ENCODE measurements at places on chromosomes 1 and 21.

- no peak for DNase-seq
Measured at GRCh38 chr1:151312826-151313225, 14.4 kb downstream of the PI4KB start.

- DNase-seq = no peak
Measured at GRCh38 chr1:210434223-210434622, 105.5 kb downstream of the HHAT start.

GRCh38 chr1:198656500-198656932 lies 17.7 kb downstream of the PTPRC start:
- DNase-seq = no peak

DNA sequence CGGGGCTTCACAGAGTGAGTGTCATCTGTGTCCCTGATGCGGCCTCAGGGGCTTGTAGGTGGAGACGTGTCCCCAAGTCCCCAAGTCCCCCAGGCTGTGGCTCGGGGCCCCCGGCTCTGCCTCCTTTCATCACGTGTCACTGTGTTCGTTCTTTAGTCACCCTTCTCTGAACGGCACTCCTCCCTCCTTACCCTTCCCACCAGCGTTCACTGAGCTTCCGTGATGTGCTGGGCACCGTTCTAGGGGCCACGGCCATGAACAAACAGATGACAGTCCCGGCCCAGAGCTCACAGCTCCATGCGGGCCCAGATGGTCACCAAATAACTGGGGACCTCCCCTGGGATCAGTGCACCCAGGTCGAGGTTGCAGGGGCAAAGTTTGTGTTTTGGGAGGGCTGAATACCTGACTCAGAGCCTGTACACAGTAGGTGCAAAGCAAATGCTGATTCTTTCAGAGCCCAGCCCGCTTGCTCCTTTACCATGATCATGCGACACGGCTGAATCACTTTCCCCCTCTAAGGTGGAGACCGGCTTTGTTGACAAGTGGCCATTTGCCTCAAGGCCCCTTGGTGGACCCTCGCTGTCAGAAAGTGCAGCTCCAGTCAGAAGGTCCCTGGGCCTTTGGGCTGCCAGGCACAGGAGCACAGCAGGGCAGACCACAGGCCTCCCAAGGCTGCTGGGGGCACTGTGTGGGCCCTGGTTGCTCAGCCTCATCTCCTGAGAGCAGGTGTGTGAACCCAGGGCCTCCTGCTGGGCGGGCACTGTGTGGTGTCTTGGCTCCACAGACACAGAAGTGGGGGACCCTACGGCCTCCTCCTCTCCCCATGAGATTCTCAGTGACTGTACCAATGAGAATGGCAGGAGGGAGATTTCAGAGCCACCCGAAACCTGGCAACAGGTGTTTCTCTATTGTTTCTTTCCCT lies 592.5 kb downstream of the PTPRU start:
- DNase-seq = no peak

DNA sequence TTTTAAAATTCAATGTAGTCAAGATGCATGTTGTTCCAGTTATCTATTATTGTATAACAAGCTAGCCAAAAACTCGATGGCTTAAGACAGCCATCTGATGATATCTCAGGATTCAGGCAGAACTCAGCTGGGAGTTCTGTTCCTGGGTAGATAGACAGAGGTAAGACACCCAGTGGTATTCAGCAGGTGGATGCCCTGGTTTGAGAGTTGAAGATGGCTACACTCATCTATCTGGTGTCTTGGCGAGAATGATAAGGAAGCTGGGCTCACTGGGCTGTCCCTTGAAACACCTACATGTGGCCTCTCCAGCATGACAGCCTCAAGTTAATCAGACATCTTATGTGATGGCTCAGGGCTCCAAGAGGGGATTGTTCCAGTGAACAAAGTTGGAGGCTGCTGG lies 3.3 kb upstream of the KCNK1 start:
- no peak for DNase-seq

DNA sequence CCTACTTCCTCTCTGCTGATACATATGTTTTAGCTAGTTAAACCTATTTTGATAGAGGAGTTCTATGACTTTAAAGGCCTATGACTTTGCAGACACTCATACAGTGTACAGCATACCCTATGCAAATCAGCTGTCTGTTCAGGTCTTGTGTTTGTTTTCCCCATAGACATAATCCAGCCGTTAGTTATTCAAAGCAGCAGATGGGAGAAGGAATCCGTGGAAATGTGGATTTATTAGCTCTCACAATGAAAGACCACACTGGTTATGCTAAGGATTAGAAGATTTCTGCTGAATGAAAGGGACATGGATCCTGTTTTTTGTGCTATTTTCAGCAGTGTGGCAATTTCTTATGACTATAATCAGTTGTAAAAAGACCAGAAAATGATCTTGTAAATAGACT lies 59.8 kb downstream of the MAST2 start:
- no peak for DNase-seq

GRCh38 chr1:20507248-20507563 lies 745 bp downstream of the MUL1 start:
- no peak for DNase-seq

GRCh38 chr1:172002725-172003345 lies 161.5 kb downstream of the DNM3 start:
- peak; percentile 3 for DNase-seq

GRCh38 chr1:180235077-180235501 lies 5.0 kb downstream of the LHX4 start:
- no peak for DNase-seq

- no peak for DNase-seq
Measured at GRCh38 chr1:243550276-243550675, 294.4 kb downstream of the SDCCAG8 start.

DNA sequence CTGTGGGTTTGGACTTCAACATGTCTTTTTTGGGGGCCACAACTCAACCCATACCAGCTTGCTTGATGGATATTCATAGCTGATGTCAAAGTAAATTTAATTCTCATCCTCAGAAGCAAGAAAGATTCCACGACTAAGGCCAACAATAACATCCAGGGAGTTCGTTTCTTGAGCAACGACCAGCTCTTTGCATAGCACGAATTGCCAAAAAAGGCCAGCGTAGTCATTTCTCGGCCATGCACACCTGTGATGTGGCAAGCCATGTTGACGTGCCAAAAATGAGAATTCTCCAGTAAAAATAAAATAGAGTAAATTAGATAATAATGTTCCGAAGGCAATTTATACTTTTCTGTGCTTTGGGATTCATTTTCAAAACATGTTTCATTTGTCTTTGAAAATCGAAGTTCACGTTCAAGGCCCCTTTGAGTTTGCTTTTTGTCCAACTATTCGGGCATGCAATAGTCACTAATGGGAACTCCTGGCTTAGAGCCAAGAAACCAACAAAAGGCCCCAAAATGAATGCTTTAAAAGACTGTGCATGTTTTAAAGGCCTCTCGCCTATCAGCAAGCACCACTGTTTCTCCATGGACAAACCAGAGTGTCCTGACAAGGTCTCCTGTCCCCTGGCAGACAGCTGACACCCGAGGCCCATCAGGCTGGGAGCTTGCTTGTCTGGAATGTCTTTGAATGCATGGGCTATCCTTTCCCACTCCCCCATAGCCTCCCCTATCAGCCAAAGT lies 14.4 kb upstream of the IGSF5 start:
- no peak for DNase-seq

GRCh38 chr1:39158327-39159086 lies 46.0 kb upstream of the MACF1 start:
- DNase-seq = peak; percentile 26

GRCh38 chr21:44517175-44517899 lies 22.7 kb downstream of the KRTAP10-1 start:
- DNase-seq = no peak

DNA sequence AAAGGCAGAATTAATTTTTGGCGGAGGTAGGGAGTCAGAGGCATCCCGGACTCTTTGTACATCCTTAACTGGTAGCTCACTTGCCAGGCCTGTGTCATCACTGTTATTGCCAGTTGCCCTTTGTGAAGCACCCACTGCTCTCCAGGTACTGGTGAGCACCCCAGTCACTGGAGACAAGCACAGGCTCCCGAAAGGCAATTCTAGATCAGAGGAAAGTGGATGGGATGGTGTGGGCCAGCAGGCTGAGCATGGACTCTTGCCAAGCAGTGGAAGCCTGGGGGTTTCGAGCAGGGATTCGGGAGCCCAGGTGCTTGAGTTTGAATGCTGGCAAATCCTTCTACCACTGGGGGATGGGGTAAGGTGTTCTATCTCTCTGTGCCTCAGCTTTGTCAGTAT lies 551.1 kb downstream of the MATN1 start:
- DNase-seq = no peak

DNA sequence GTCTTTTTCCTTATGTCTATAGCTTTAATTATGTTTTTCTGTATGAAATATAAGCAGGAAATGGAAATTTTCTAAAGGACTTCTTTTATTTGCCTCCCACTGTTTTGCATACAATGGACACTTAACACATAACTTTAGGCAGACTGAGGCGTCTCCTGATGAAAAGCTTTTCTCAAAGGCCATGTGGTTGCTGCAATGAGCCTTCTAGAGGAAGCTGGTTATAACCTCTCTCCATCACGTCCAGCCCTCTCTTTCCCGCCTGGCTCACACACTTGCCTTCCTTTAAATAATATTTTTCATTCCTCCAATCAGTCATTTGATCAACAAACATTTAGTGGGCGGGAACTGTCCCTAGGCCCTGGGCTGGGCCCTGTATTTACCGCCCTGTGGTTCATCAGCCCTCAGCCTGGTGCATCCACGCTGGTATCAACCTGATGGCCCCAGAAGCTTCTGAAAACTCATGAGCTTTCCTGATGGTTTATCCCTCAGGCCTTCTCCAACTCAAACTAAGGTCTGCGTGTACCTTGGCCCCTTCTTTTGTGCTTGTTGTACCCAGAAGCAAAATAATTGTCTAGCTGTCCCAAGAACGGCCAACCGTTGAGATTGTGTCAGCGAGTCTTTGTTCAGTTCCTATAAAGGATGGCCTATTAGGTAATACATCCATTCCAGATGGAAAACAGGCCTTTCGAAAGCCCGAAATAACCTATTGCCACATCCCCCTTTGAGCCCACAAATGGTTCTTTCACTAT lies 75.3 kb upstream of the LYST start:
- DNase-seq = no peak

DNA sequence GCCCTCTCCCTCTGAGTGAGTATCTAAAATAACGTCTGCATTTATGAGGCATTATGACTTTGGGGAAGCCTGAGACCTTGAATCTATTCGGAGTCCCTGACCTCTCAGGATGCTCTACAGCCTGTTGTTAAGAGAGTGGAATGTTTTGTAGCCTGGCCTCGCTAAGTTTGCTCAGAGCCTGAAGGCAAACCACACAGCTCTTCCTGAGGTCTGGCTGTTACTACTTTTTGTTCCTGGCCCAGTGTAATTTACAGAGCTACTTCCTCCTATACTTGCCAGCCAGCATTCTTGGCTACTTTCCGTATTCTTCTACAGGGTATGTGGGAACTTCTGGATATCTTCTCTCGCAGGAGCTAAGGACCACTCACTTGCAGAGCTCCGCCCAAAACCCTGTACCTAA lies 3.6 kb upstream of the ZMYM4 start:
- DNase-seq = no peak

- DNase-seq = no peak
Measured at GRCh38 chr1:164982545-164982944, 374.0 kb downstream of the LMX1A start.

DNA sequence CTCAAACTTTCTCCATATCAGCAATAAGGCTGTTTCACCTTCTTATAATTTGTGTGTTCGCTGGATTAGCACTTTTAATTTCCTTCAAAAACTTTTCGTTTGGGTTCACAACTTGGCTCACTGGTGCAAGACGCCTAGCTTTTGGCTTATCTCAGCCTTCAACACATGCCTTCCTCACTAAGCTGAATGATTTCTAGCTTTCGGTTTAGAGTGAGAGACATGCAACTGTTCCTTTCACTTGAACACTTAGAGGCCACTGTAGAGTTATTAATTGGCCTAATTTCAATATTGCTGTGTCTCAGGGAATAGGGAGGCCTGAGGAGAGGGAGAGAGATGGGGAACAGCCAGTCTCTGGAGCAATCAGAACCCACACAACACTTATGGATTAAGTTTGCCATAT lies 41.2 kb upstream of the IFNLR1 start:
- DNase-seq = peak; percentile 44

DNA sequence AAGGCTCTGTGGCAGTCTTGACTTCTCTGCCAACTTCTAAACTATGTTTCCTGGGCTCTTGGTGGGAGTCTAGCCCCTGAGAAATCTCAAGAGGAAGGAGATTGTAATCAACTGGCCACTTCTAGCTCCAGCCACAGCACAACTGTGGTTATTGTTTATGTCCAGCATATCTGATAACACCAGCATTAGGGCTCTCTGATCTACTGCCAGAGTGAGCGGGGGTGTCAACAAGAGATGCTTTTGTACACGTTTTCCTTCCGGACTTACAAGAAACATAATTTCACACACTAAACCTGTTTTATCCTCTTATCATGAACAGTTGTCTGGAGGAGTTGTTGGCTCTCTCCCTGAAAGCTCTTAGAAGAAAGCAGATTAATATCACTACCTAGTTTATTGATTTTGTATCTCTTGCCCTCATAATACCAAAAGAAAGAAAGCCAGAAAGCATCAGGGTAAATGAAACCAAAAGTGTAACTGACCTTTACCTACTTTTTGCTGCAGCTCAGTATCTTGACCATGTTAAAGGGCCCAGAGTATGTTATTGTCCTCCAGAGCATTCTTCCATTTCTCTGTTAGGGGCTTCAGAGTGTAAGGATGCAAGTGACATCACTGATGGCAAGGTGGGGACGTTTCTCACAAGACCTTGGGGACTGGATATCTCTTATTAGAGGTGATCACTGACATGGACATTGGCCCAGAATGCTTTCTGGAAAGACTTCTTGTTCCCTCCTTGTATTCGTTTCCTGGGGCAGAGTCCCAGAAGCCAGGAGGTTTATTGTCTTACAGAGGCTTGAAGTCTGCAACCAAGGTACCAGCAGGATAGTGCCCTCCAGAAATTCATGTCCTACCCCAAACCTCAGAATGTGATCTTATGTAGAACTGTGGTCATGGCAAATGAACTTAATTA lies 9.6 kb upstream of the SH2D1B start:
- no peak for DNase-seq

GRCh38 chr1:185517808-185518419 lies 200.9 kb upstream of the IVNS1ABP start:
- no peak for DNase-seq

DNA sequence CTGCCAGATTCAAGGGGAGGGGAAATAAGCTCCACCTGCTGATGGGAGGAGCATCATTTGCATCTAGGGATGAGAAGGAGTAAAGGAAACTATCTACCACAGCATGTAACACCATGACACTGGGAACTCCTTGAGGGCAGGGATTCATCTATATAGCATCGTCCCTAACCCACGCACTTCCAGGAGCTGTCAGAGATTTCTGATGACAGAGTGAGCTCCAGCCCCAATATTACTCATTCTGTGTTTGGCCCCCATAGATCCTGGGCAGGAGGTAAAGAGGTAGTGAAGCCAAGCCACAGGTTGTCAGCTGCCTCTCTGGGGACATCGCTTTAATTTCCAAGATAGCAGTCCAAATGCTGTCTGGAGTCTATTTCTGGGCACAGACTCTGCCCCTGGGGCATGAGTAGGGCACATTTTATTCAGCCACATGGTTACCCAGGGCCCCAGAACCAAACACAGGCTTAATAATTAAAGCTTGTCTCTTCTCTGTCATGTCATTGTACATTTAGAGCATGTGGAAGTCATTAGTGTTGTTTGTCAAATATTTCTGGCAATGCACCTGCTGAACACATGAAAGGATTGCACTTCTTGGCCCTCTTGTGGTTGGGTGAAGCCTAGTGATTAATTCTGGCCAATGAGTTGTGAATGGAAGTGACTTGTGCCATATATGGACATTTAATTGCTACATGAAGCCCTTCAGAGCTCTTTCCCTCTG lies 105.9 kb upstream of the POU3F1 start:
- DNase-seq = peak; percentile 8

Data from GM12864 (cell line).